Lower leg skin (tissue), 4 donors: ENCODE measurements at places on chromosomes 1 and 21.

DNA sequence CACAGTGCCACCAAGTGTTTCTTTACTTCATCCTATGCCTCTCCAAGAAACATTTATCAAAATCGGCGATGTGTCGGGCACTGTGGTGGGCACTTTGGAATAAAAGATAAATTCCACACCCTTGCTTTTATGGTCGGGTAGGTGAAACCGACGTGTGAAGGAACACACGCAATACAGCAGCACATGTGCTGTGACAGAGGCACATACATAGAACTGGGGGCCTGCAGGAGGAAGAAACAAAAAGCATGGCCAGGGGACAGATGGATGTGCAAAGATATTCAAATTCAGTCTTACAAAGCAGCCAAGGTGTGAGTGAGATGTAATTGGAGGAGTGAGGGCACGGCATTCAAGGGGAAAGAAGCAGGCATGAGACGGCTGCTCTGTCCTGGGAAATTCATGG, 282.0 kb downstream of the PBX1 start:
- no peak for DNase-seq

DNA sequence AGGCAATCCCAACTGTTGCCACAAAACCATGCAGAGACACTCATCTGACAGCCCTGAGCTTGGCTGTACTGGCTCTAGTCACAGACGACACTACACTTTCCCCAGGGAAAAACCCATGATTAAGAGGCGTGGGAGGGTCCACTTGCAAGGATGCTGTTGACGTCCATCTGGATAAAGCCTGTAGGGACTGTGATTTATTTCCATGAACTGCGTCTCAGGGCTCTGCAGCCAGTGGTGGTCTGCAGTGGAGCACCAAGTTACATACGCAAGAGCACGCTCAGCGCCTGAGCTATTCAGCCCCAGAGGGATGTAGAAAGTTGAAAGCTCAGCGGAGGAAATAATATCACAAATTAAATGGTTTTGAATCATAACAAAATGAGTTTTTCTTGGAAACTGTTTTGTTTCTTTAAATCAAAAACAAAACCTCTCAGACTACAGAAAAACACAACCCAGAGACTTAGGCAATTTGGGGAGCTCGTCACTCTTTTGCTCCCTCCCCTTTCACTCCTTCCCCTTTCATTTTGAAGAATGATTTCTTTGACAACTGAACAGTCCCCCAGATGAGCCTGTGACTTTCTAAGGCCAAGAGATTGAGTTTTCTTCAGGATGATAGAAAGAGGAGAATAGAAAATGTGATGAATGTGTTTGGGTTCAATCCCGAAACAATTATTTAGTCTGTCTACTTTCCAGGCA, 71.2 kb downstream of the NGF start:
- DNase-seq, result no peak

DNA sequence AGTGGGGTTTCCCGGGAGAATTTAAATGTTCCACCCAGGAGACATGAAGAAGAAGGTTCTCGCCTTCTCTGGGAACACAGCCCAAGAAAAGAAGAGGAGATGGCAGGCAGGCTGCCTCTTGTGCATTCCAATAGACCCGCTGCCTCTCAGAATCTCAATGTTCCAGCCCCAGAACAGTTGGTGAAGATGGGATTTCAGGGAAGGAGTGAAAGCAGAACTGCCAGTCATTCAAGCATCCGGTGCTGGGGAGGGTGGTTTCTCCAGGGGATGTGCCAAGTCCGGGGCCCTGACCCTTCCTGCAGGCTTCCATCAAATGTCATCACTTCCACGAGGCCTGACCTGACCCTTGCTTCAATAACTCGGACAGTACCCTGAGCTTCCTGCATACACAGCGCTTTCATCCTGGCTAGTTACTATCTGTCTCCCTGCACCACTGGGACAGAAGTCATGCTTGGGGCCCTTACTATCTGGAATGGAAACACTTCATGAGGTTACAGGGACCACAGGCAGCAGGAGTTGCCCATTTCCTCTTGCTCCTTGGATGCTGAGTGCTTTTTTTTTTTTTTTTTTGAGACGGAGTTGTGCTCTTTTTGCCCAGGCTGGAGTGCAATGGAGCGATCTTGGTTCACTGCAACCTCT, 386.6 kb upstream of the POU3F1 start:
- no peak for DNase-seq

GRCh38 chr1:63710308-63710707, 63.5 kb upstream of the ROR1 start:
- DNase-seq, result no peak

DNA sequence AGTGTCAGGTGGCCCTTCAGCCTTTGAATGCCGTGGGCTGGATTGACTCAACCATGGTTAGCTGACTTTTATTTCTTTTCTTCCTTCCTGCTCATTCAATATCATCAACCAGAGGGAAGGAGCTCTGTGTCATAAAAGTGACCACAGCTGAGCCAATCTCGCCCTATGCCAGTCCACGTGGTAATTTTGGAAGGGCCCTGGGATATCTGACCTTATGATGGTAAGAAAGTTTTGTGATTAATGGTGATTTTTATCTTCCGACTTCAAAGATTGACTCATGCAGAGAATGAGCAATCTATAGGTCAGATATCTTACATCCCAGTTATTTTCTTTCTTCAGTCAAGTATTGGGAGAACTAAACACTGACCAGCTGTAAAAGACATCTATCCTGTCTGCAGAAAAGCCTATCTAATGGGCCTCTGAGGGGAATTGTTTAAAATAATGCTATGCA, 170.3 kb downstream of the ZC3H11B start:
- no peak for DNase-seq

DNA sequence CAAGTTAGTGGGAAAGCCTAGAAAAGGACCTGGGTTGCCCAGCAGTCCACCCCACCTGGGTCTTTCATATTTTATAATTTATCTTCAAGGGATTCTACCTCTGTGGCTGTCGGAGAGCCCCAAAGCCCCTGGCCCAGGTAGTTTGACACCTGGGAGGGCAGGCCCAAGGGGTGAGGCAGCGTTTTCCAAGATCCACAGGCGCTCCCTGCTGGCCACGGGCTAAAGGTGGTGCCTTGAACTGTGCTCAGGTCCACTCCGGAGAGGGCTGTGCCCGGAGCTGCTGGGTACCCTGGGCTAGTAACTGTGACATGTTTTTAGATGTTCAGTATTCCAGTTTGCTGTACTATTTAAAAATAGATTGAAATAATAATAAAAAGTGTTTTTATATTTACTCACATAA, 37.2 kb upstream of the CRNN start:
- DNase-seq, result no peak

DNA sequence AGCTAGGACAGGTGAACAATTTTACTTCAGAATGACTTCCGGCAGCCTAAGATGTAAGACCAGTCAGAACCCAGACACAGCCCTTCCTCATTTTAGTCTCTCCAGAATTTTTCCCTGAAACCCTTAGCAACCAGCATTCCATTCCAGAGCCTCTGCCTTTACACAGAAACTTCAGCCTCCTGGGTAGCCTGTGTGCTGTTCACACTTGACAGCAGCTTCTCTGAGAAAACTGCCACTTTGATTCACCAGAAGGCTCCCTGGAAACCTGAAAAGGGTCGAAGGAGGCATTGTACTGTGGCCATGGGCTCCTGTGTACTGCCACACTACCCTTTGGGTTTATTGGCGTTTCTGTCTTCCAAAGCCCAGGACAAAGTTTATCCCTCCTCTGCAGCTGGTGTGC, 17.4 kb downstream of the HYI start:
- peak; percentile 70 for DNase-seq

- no peak for DNase-seq
These were observed 50.5 kb upstream of the EPS8L3 start for GRCh38 chr1:109814223-109814622.

GRCh38 chr1:2273401-2274090, 45.4 kb downstream of the SKI start:
- no peak for DNase-seq

DNA sequence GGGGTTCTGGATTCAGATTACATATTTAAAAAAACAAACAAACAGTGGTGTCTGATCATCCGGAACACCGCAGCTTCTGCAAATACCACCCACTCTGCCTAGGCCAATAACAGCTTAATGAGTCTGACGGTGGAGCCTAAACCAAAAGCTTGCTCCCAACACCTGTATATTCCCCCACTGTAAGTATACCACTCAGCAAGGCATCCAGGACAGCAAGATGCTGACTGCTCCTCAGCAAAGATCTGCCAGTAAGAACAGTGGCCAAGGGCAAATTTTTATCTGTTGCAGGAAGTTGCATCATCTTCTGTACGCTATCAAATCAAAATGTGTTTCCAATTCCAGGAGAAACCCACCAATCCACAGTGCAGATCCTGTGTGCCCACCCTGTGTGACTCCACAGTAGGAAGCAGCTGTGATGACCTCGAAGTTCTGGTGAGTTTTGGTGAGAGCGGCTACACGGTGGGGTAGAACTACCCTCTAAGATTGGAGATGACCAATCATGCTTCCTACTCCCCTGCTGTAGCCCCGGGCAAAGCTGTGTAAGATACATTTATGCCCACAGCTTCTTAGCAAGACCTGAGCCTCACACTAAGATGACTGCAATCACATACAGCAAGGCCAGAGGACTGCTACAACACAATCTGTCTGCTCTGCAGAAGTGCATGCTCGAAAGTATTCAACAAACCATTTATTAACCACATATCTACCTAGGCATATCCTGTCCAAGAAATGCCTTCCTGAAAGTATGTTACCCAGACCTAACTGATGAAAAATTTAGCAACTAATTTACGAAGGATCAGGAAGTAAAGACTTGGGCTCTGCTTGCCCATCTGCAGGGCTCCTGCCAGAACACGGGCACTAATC, 30.5 kb downstream of the SIPA1L2 start:
- DNase-seq, result no peak

DNA sequence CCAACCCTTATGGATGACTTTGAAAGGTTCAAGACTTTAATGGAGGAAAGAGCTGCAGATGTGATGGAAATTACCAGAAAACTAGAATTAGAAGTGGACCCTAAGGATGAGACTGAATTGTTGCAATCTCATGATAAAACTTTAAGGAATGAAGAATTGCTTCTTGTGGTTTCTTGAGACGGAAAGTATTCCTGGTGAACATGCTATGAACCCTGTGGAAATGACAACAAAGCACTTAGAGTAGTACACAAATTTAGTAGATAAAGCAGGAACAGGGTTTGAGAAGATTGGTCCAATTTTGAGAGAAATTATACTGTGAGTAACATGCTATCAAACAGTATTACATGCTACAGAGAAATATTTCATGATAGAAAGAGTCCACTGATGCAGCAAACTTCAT, 215.4 kb downstream of the OMA1 start:
- no peak for DNase-seq

- DNase-seq, result no peak
These were observed 202.6 kb downstream of the APP start for GRCh38 chr21:25967901-25968438.

DNA sequence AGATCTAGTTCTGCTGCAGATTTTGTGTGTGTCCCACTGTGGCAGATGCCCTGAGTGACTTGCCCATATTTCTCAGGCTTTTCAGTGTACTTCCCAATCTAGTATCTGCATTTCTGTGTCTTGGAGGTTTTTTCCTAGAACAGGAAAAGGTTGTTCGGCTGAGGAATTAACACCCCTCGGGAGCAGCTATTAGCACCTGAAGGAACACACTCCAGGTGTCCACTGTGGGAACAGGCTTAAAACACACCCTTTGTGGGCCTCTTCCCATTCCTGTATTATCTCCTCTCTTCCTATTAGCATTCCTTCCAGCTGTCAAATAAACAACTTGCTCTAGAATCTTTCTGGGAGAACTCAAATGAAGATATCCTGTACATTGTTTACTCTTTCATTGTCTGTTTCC, 178.3 kb downstream of the HMCN1 start:
- DNase-seq, result no peak

- DNase-seq, result no peak
These were observed 143.2 kb downstream of the KCTD3 start for GRCh38 chr1:215710036-215710898.
